ENCODE measurements at places on chromosomes 1 and 21. TPM values are rescaled to one million over a fixed set of nuclear protein-coding genes. Genes with fewer than 3 reads are reported as not detected.

GRCh38 chr1:234840253-234840652, 230.3 kb upstream of the IRF2BP2 start:
- DNase-seq: no peak

DNA sequence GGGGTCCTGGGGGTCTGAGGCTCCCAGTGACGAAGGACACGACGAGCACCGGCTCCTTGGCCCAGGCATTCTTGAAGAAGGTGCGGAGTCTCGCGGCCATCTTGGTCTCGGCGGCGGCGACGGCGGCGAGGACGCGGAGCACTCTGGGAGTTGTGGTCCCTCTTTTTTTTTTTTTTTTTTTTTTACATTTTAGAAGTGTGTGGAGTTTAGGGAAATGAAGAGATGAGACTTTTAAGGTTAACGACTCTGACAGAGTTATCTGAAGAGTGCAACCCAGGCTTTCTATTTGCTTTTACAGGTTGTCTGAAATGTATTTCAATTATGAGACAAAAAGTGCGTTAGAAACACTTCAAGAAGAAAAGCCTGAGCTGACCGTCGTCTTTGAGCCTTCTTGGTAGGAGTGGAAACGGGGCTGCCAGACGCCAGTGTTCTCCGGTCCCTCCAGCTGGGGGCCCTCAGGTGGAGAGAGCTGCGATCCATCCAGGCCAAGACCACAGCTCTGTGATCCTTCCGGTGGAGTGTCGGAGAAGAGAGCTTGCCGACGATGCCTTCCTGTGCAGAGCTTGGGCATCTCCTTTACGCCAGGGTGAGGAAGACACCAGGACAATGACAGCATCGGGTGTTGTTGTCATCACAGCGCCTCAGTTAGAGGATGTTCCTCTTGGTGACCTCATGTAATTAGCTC, 9.7 kb downstream of the OR2B11 start:
- DNase-seq: peak; percentile 72

DNA sequence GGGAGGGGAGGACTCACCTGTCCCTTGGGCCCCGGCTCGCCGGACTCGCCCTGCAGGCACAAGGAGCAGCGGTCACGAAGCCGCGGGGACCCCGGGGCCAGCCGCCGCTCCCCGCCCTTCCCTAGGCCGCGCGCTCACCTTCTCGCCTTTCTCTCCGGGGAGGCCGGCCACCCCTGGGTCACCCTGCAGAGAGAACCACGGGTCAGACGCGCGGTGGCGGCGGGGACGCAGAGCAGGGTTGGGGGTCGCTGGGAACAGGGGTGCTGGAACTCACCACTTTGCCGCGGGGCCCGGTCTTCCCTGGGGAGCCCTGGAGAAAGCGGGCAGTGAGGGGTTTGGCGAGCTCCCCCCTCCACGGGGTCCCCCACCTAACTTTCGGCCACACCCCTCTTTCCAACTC, 13.3 kb downstream of the COL9A2 start:
- DNase-seq: no peak

DNA sequence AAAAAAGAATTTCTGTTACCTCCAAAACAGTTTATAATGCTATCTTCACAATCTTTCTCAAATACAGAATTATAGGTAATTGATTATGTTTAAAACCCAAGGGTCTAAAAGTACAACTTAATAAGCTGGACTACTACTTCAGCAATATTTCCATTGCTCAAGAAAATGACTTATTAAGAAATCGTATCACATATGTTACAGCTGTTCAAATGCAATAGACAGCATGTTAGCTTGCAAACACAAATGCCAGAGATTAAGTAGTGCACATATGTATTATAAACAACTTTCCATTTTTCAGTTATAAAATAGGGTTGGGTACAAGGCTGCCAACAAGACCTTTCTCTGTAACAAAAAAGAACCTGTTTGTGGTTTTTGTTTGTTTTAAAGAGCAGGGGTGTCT, 211.0 kb upstream of the DMRTA2 start:
- DNase-seq: no peak

GRCh38 chr1:215710036-215710898, 143.2 kb downstream of the KCTD3 start:
- DNase-seq: peak; percentile 7

GRCh38 chr21:38434913-38435533, 63.3 kb downstream of the ERG start:
- no peak for DNase-seq

- DNase-seq: no peak
Observed at GRCh38 chr1:52919051-52919722, 2.4 kb downstream of the ECHDC2 start.

- DNase-seq: no peak
Observed at GRCh38 chr1:18893120-18893519, 9.2 kb downstream of the ALDH4A1 start.

DNA sequence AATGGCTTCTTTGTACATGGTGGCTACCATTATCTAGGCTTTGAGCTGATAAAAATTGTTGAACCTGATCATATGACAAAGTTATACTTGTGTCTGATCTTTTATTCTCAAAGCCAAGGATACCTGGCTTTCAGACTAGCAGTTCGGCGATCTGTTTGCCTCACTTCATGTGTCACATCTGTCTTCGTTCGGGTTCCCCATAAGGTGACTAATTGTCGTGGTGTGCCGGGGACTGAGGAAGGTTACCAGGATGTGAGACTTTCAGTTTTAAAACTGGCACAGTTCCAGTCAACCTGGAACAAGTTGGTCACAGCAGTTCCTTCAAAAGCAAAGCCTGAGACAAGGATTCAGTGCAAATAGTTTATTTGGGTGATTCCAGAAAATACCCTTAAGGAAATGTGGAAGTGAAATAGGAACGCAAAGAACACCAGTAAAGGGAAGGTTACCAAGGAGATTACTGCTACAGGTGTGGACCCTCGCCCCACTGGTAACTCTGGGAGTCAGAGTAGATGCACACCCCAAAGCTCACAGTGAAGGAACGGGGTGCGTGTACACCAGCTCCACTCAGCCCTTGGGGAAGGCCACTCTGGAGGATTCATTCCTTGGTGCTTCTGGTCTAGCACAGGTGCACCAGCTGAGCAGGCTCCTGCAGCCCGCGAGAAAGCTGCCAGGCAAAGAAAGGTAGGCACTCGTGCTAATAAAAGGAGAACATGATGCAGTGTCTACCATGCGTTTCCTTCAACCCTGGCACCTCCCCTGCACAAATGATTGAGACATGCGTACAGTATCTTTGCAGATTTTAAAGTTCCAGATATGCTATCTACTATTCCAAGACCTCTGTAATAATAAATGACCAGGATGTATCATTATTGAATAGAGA, 69.0 kb downstream of the VWA5B1 start:
- DNase-seq: no peak

DNA sequence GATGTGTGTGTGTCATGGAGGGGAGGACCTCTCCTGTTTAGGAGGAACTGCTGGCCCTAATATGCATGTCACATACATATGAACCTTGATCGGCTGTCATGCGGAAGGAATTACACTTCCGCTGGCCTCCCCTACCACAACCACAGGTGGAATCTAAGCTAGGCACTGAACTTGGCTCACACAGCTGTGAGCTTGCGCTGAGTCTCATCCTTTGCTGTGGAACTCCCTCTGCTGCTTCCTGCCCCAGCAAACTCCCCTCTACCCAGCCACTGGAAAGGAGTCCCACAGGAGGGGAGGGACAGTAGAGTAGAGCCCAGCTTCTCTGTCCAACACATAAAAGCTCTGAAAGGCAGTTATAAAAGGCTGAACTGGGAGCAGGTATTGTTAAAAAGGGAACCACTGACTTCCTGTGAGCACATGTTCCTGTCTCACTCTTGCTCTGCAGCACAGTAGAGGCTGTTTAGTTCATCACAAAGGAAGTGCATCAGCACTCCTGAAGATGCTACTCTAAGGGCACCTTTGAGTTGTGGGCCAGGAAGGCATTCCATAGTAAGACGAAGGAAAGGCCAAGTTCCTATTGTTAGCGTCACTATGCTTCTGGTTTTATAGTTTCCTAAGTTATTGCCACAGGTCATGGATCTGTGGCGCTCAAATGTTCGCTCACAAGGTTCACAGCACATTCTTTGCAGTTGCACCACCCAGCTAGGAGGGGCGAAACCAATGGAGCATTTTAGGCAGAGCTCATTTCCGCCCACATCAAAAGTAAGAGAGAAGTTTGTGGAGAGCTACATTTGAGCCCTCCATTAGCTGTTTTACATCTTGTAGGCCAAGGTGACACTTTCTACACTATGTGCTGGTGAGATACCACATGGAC, 17.7 kb upstream of the PTPRC start:
- DNase-seq: no peak

DNA sequence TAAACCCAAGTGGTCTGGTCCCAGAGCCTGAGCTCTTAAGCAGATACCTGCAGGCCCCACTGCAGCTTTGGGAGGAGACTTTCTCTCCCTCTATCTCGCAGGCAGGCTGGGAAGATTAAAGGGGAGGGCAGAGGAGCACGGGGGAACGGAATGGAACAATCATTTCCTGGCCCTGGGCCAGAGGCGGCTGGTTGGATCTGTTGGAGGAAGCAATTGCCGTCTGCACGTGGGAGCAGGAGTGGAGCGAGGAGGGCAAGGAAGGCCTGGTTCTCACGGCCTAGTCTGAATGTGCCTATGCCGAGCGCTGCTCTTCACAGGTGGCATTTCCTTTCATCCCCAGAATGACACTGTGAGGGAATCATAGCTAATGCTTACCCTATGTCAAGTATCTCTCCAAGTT, 23.7 kb downstream of the NKAIN1 start:
- DNase-seq: no peak

DNA sequence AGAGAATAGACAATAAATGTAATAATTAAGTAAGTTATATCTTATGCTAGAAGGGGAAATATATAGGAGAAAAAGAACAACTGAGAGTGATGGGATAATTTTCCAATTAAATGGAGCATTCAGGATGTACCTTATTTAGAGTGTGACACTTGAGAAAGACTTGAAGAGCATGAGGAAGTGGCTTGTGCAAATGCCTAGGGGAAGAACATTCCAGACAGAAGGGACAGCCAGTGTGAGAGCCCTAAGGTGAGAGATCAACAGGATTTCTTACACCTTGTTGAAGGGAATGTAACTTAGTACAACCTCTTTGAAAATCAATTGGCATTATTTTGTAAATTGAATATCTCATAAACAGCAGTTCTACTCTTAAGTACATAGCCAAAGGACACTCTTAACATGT, 28.8 kb upstream of the TSPAN2 start:
- no peak for DNase-seq

DNA sequence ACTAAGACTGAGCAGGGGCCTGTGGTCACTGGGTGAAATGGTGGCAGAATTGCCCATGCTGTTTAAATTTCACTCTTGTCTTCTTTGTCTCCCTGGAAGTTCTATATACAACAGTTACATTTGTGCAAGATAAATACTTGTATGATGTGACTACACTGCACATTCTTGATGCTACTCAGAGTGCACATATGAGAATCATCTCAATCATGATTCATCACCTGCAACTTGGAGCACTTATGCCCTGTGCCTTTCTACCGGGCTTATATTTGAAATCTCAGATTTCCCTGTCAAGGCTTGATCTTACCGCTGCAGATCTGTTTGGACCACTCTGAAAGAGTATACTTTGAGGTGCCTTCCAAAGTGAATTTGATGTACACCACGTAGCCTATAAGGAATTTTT, 10.6 kb downstream of the PGM1 start:
- DNase-seq: no peak

GRCh38 chr1:109873278-109874175, 37.1 kb upstream of the CSF1 start:
- DNase-seq: no peak

DNA sequence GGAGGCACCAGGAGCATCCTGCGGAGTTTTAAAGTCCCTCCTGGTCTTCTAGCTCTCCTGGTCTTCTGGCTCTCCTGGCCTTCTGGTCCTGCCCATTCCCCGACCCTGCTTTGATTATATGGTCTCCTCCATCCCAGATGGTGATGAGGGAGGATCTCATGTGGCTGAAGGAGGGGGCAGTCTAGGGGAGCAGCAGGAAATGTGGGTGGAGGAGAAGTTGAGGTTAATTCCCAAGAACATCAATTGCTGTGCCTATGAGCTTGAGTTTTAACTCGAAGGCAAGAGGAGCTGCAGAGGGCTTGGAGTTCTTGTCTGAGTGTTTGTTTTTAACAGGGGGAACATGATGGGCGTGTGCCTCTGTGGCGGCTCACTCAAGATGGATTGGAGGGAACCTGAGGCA, 408.8 kb downstream of the MATN1 start:
- DNase-seq: no peak

DNA sequence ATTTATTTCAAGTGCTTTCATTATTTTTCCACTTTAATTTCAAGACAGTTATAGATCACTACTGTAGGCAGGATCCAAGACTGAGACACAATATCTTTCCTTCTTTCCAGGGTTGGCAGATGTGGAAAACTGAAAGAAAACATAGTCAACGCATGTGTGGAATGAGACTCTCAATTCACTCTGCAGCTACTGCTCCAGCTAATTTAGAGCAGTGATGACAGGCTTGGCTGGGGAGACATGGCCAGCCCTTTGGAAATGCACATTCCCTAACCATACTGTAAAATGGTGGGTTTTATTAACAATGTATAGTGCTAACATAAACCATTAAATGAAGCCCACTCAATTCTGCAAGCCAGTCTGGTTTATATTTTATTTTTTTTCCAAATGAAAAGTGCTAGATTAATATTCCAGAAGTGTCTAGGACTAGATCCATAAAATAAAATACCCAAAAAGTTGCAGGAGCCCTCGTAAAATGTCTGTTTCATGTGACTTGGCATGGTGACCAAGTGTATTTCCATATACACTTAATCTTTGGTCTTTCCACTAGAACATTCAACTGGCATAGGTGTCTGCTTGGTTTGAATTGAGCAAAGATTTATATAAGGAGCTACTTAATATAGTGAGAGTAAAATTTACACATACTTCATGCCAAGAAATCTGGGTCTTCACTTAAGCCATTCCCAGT, 32.9 kb downstream of the COL11A1 start:
- no peak for DNase-seq

GRCh38 chr1:202683029-202683428, 27.2 kb downstream of the SYT2 start:
- peak; percentile 15 for DNase-seq

- DNase-seq: no peak
Observed at GRCh38 chr1:47759936-47760629, 237.1 kb downstream of the TRABD2B start.

DNA sequence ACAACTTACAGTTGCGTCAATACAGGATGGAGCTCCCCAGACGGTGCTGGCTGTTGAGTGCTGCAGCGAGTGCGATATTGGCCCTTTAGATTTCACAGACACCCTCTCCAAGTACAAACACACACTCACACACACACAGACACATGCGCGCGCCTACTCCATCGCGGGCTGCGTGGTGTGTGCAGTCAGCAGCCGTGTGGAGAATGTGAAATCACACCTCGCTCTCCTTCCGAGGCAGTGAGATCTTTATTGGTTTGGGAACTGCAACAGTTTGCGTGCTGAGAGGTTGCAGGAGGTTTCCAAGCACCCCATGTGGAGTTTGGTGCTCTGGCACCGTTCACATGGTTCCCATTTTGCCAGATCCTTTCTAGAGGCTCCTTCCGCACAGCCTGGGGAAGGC, 372.2 kb downstream of the RRAGC start:
- no peak for DNase-seq

GRCh38 chr1:116755066-116755465, 836 bp downstream of the CD2 start:
- DNase-seq: no peak

- DNase-seq: no peak
Observed at GRCh38 chr1:115289940-115290339, 48.1 kb downstream of the NGF start.

The ADGRL4 gene
- not detected for polyA plus RNA-seq

The PGLYRP3 gene
- not detected for polyA plus RNA-seq

The ZNF593OS gene
- polyA plus RNA-seq: not detected

The DCDC2B gene
- not detected for polyA plus RNA-seq

The KLHDC7A gene
- 2.3 TPM for polyA plus RNA-seq

The CYP4A11 gene
- polyA plus RNA-seq: not detected

The RAB13 gene
- polyA plus RNA-seq: 160 TPM

The SPATA1 gene
- 0.49 TPM for polyA plus RNA-seq

The SLC9C2 gene
- polyA plus RNA-seq: not detected

The MIXL1 gene
- polyA plus RNA-seq: not detected

The MAN1C1 gene
- polyA plus RNA-seq: 0.27 TPM

All from A549 (cell line).